Stimulated activated CD4-positive, alpha-beta T cell treated with anti-CD3 and anti-CD28 coated beads, Interleukin-15, amount 100 ng/mL, for 1 hour (primary cell): ENCODE measurements at places on chromosomes 1 and 21.
A peak's percentile ranks its signal among the peaks of the same experiment; 100 is the strongest.

DNA sequence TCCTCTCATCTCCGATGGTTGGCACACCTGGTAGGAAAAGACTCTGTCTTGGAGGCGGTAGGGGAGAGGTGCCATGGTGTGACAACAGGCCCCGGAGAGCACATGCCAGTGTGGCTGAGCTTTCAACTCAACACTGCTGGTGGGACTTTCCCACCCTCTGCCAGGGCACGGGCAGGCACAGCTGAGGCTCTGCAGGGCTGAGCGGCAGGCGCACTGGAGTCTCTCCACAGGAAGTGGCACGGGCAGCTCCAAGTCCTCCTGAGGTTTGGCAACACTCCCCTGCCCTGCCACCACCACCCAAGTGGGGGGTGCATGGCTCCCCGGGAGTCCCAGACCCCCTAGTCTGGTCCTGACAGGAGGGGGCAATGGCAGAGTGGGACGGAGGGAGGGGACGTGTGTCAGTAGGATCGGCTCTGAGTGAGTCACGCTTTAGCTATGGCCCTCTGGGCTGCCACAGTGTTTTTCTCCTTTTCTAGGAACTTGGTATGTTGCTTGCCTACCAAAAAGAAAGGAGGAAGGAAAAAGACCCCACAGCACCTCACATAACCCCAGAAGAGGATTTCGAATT lies 27.3 kb upstream of the EVA1B start:
- DNase-seq: no peak

DNA sequence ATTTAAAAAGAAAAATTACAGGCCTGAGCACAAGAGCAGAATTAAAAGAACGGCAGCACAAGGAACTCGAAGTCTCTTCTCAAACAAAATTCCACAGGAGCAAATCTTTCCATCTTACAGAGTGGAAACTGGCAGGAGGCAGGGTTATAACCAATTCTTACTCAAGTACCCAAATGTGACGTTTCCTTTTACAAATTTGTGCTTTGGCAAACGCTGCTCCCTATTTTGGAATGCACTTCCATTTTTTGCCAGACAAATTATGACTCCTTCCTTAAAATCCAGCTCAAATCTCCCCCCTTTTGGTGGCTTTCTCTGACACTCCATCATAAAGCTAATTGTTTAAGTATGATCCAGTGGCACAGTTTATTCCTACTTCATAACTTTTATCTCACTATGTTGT lies 7.8 kb downstream of the ERI3 start:
- DNase-seq: no peak

GRCh38 chr1:105359457-105359856 lies 1609.8 kb downstream of the AMY1C start:
- no peak for DNase-seq

DNA sequence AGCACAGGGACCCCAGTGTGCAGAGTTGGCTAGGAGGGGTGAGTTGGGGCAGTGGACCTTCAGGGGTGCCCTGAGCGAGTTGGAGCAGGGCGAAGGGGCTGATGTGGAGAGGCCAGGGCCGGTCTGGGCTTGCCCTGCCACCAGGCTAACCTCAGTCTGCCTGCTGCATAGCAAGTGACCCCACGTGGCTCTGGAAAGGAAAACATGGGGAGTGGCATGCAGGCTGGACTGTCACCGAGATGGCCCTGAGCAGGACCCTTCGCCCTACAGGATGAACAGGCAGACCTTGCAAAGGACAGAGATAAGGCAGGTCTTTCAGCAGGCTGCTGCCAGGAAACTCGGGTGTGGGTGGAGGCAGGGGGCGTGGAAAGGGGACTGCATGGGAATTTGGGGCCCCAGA lies 51.5 kb downstream of the FOXO6 start:
- DNase-seq: no peak

GRCh38 chr1:231313661-231314060 lies 24.0 kb downstream of the EXOC8 start:
- DNase-seq: no peak

DNA sequence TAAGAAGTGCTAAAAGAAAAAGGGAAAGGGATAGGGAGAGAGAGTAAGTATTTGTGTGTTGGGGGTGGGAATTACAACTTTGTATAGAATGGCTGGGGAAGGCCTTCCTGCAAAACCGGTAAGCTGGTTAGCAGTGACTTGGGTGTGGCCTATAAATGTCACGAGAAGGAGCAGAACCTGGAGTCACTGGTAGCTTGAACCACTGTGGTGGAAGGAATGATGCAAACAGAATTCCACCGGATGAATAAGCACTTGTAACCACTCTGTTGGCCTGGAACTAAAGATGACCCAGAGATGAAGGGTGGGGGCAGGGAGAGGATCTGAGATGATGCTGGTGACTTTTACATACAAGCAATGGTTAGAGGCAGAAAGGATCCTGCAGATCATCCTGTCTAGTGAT lies 8.9 kb downstream of the XKR8 start:
- DNase-seq: no peak

DNA sequence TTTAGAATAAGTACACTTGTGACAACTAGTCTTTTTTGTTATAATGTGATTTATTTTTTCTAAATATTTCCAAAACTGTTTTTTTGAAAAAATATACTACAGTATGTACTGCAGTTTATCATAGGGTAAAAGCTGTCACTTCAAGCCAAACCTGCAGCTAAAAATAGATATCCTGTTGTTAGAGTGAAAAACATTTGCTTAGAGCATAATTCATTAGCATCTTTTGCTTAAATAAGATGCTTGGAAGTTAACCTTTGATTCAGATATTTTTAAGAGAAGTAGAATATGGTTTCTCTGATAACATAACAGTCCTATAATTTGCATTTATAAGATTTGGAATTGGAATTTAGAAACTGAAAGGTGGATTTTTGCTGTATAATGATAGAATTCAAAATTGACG lies 21.5 kb downstream of the PRKACB start:
- DNase-seq: no peak

GRCh38 chr1:6732942-6733341 lies 31.3 kb upstream of the DNAJC11 start:
- no peak for DNase-seq

- DNase-seq: no peak
These were observed 857.0 kb downstream of the LTN1 start for GRCh38 chr21:28135646-28136045.

- DNase-seq: no peak
These were observed 2.9 kb upstream of the CD46 start for GRCh38 chr1:207748737-207749528.

DNA sequence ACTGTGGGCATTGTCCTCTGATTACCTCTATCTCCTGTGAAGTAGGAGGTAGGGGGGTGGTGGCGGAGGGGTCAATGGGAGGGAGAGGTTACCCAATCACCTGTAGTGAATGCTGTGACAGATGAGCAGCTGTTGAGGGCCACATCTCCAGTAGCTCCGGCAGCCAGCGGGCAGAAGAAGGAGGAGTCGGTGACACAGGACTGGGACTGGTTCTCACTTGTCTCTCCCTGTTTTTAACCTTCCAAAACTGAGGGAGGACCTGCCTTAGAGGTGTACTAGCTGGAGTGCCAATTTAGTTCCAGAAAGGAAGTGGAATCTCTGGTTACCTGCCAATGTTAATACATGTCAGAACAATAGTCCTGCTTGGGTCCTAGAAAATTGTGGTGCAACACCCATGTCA lies 56.2 kb upstream of the ENAH start:
- DNase-seq: no peak

DNA sequence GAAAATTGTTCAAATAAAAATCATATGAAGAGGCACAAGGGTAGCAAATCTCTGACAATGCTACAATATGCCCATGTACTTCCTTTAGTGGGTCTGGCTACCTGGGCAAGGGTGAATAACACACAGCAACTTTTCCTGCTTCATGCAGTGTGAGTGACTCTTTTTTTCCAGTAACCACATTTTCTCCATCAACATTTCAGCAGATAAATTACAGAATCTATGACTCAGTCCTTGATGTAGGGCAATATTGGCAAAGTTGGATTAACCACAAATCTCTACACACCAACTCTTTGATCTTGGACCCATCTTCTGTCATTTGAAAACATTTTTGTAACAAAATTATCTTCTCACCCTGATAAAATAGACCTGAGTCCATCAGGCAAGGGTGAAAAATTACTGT lies 31.7 kb downstream of the ERICH3 start:
- DNase-seq: no peak

DNA sequence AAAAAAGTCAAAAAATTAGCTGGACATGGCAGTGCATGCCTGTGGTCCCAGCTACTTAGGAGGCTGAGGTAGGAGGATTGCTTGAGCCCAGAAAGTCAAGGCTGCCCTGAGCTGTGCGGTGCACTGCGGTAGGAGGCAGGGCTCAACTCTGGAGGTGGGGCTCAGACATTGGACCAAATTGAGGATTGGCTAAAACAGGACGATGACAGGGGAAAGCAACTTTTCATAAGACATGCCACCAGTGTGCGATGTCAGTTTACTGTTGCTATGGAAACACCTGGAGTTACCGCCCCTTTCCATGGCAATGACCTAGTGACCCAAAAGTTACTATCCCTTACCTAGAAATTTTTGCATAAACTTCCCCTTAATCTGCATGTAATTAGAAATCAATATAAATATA lies 85.3 kb downstream of the DISP3 start:
- no peak for DNase-seq

DNA sequence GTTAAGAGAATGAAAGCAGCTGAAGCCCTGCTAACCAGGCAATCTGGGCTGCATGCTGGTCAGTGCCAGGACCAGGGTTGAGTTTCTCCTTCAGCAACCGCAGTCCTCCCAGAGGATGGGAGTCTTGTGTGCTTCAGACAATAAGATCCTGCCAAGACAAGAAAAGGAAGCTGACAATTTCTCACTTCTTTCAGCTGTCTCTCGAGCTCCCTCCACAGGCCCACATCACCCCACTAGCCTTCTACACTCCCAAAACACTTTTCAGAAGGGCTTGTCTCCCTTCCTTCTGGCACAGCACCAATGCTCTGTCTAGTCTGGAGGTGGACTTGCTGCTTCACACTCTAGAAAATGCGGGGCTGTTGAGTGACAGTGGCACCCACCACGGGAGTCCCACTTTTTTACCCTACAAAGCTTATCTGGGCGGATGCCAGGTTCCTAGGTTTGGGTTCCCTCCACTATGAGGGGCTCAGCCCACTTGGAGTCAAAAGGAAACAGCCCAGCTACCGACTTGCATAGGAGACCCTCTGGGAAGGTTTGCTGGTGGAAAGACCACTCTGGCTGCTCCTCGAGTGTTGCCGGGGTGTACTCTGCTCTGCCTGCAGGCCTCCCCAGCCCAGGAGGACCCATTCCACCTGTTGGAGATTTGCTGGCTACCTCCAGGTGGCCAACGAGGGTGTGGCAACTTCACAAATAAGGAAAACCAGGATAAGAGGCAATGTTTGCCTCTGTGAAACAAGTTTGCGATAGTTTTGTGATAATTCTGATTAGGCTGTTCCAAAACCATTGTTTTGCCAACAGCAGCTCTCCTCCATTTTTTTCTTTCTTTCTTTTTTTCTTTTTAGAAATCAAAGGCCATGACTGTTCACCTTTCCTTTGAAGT lies 68.9 kb downstream of the TENT5C start:
- no peak for DNase-seq

GRCh38 chr1:102546251-102546650 lies 549.5 kb upstream of the OLFM3 start:
- no peak for DNase-seq

DNA sequence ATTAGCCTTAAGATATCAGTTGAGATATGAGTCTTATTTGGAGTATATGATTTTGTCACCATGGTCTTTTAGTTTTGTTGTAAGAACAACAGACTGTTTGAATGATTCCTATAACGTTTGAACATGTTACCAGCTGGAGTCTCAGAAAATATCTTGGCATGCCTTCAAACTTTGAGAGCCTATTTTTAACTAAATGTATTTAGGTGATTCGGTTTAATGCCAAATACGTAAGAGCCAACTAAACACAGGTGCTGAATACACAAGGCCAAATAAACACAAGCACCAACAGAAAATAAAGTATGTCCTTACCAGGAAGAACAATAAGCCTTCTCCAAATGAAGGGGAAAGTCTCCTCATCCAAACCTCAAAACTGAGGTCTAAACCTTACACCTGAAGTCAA lies 48.6 kb downstream of the PRKACB start:
- DNase-seq: no peak

GRCh38 chr1:47569681-47570470 lies 132.0 kb downstream of the FOXD2 start:
- no peak for DNase-seq

GRCh38 chr21:39385299-39386145 lies 36.6 kb upstream of the HMGN1 start:
- DNase-seq: peak; percentile 46

- no peak for DNase-seq
These were observed 22.5 kb downstream of the PCSK9 start for GRCh38 chr1:55061706-55062321.

DNA sequence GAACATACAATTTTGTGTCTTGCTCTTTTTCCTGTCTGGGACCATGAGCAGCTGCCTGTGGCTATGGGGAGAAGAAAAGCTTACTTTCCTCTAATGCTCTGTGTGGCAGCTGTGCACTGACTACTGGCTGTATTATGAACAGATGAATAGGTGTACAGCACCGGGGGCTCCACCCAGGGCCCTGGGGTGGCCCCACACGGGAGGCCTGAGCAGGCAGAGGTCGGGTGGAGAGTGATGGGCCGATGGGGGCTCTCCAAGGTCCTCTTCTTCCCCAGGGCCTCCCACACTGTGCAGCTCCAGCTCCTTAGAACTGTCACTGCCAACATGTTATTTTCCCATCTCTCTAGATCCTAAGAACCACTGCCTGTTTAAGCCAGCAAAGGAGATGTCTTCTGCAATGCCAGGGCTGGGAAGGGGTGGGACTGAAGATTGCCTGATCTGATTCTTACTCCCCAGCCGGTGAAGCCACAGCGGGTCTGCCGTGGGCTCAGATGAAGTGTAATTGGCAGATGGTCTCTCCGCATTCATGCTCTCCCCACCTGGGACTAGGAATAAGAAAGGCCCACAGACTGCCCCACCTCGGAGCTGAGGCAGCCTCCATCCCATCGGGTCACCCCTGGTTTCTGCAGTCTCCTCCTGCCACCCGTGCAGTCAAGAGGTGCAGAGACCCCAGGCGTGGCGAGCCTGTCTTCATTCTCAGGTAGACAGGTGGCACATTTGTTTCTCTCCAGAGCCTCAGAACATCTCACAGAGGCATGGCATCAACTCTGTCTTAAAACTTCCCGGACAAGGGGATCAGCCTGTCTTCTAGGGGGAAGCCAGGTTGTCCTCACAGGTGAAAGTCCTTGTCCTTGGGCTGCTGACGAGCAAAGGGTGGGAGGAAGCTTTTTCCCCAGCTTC lies 186.5 kb upstream of the GALNT2 start:
- no peak for DNase-seq

DNA sequence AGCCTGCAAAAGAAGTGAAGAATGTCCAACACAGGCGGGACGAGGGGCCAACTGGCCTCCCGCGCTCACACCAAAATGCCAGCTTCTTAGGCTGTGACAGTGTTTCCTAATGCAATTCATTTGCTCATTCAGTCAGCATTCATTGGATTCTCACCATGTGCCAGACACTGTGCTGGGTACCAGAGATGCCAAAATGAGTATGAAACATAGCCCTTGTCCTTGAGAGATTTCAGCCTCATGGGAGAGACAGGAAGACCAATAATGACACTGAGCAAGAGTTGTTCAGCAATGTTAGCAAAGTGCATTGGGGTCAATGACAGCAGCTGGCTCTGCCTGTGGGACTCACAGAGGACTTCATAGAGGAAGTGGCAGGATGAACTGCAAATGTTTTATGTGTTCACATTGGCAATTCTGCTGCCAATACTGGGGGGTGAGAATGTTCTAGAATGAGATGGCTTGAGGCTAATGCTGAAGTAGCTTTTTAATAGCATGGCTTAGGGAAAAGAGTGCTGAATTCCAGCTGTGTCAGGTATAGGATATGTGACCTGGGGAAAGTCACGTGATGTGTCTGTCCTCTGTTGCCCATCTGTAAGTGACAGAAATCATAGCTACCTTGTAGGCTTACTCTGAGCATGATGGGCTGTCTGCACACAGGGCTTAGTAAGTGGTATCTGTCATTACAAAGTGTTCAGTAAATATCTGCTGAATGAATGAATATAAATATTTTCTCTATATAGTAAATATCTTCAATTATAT lies 58.3 kb upstream of the KIF26B start:
- no peak for DNase-seq
